AG08396 (cell line): ENCODE measurements at places on chromosomes 4 and X.
A peak's percentile ranks its signal among the peaks of the same experiment; 100 is the strongest.

GRCh38 chrX:30270639-30271038, 23.7 kb downstream of the MAGEB1 start:
- no peak for DNase-seq

GRCh38 chr4:85909851-85910250, 434.9 kb downstream of the ARHGAP24 start:
- no peak for DNase-seq

- DNase-seq = no peak
These were observed 88.5 kb upstream of the ADRA2C start for GRCh38 chr4:3677748-3678070.

DNA sequence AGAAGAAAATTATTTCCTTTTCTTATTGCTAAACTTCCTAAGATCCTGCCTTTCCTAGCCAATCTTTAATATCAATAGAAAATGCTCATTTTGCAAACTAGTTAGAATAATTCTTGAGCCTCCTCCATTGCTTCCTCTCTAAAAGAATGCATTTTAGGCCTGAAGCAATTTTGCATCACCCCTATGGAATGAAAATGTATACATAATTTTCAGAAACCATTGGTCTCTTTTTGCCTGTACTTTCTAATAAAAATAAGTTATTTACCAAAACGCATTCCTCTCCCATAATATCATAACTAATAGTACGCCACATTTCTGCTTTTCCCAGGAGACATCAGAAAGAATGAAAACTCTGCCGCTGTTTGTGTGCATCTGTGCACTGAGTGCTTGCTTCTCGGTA, 1.7 kb downstream of the MUC7 start:
- DNase-seq = no peak

GRCh38 chr4:174457468-174457867, 64.8 kb downstream of the HPGD start:
- no peak for DNase-seq

- DNase-seq = no peak
These were observed 878.1 kb downstream of the RAPGEF2 start for GRCh38 chr4:159980826-159981468.

DNA sequence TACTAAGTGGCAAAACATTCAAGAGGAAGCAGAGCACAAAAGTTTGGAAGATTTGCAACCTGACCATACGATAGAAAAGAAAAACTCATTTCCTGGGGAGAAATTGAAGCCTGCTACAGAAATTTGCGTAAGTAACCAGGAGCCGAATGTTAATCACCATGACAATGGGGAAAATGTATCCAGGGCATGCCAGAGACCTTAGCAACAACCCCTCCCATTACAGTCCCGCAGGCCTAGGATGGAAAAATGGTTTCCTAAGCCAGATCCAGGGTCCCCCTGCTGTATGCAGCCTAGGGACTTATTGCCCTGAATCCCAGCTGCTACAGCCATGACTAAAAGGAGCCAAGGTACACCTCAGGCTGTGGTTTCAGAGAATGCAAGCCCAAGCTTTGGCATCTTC, 472.2 kb upstream of the KLHL4 start:
- no peak for DNase-seq

DNA sequence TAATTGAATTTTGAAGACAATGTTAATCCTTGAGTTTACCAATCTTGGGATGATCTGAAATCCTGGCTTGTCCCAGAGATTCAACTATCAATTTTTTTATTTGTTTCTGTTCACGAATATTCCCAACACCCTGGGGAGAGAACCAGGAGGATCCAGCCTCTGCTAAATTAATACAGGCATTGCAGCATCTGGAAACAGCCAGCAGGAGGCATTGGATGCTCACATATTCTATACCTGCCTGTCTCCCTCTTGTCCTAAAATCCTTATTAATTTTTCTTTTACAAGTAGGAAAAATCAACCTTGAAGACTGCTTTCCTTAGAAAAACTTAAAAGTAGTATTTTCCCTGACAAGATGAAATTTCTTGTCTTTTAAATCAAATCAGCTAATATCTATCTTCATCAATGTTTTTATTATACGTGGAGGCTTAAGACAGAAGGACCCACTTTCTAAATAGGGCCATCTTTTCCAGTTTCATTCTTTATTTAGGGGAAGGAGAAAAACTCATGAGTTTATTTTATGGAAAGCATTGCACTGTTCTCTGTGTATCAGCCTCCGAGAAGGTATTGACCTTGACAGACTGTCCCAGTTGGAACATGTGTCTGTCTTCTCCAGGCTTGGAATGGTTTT, 102.4 kb downstream of the CLNK start:
- peak; percentile 42 for DNase-seq

GRCh38 chrX:35076061-35076460, 133.5 kb downstream of the FAM47B start:
- DNase-seq = no peak

- no peak for DNase-seq
These were observed 84.6 kb upstream of the TRIM2 start for GRCh38 chr4:153119626-153120025.

- no peak for DNase-seq
These were observed 53.6 kb downstream of the HHIP start for GRCh38 chr4:144699565-144699964.

DNA sequence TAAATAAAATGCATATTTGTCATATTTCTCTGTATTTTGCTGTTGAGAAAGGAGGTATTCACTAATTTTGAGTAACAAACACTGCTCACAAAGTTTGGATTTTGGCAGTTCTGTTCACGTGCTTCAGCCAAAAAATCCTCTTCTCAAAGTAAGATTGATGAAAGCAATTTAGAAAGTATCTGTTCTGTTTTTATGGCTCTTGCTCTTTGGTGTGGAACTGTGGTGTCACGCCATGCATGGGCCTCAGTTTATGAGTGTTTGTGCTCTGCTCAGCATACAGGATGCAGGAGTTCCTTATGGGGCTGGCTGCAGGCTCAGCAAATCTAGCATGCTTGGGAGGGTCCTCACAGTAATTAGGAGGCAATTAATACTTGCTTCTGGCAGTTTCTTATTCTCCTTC, 3.3 kb downstream of the HTT start:
- no peak for DNase-seq

GRCh38 chr4:165059386-165059785, 5.7 kb downstream of the TRIM75 start:
- no peak for DNase-seq

DNA sequence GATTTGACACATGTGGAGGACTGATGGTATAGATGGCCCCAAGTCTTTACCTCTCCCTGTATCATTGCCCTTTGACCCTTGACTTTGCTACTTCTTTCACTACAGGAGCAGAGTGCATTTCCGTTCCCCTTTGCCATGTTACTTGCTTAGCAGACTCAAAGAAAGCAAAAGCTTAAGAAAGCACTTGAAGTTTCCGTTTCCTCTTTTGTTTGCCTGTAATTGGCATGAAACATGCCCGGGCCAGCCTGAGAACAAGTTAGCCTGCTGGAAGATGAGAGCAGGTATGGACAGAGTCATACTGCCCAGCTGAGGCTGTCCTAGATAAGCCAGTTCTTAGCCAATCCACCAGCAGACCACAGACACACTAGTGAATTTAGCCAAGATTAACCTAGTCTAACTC, 206.0 kb downstream of the BCOR start:
- DNase-seq = no peak

DNA sequence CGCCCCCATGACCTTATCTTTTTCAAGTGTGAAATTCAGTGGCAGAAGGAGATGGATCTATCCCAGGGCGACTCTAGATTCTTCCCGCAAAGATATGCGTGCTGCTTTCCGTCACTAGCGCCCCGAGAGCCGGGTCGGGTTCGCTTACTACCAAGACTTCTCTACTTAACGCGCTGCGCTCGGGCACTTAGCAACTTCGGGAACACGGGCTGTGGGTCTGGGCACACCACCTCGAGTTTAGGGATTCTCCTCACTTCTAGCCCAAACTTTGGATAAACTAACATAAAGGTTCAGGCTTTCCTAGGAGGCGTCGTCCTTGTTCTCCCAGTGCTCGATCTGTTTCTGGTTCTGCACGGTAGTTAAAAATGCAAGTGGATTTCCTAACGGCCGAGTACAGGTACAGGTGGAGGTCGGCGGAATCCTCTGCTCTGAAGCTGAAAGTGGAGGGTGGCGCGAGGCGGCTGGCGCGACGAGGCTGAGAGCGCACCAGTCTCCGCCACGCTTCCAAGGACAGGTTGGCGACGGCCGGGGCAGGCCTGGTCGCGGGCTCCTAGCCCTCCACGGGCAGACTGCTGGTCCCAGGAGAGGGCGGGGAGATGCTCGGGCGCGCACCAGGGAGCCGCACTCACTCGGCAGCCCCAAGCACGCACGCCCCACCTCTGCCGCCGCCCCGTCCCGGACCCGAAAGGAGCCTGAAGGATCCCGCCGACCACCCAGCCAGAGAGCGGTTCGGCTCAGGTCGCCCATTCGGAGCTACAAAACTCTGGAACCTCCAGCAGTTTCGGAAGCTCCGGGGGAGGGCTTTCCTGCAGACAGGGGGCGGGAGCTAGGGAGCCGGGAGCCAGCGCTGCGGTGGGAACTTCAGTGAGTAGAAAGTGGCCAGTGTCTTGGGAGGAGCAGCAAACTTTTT, 100.8 kb upstream of the TENM3 start:
- no peak for DNase-seq

GRCh38 chr4:186092296-186092695, 12.2 kb upstream of the FAM149A start:
- DNase-seq = no peak

DNA sequence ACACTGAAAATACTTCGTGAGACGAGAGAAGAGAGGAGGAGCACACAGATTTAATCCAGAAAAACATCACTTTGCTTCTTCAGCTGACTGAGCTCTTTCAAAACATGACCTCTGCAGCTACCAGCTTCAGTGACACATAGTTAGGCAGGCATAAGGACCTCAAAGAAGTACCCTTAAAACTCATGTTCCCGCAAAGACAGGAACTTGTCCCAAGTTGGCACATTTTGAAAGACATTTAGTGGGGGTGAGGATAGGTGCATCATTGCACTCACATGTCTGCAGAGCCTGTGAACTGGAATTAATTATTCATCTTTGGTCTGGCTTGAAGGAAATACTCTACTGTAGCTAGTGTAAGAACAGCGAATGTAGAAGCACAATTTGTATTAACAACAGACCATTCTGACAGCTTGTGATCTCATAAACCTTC, 221.8 kb downstream of the MGST2 start:
- DNase-seq = peak; percentile 15

- DNase-seq = no peak
These were observed 364.6 kb downstream of the ZIC3 start for GRCh38 chrX:137930533-137930932.
